ENCODE measurements at places on chromosomes 7 and 10.

DNA sequence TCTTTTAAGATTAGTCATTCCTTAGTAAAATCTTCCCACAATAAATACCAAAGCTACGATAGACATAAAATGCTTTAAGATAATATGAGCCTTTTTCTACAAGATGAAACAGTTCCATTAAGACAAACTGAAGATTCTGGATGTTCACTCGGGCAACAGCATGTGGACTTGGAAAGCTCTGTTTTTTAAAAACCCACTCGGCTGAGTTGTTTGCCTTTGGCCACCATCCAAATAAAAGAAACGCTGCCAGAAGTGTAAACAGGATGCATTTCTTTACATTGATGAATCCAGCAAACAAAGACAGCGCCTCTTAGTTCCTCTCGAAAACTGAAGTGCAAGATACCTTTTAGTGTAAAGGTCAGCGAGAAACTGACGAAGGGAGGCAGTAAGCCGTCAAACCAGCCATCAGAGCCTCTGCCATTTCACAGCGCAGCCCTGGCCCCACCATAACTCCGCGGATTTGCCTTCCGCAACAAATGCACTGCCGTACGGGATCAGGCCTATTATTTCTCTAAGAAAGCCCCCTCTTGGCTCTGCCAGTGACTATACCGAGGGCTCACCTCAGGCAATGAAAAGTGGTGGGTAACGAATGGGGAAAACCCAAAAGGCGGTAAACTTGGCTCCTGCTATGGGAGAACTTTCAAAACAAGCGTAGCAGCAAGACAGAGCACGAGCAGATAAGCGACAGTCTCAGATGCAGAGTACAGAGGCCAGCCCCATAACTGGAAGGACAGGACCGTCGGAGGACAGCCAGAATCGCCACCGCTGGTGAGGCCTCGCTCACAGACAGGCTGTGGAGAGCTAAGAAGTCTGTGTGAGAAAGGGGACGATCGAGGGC is 41.4 kb downstream of the GNA12 start:
- H3K36me3 ChIP-seq, result no peaks in the 10 kb centered on the region
- peaks cover 23% of the 10 kb centered on the region for H3K4me1 ChIP-seq
- no peaks in the 10 kb centered on the region for H3K27me3 ChIP-seq
- DNase-seq, result peak; percentile 50
- peak overlapping the region; percentile 71 for H3K27ac ChIP-seq
- H3K4me3 ChIP-seq, result no peak overlapping the region

DNA sequence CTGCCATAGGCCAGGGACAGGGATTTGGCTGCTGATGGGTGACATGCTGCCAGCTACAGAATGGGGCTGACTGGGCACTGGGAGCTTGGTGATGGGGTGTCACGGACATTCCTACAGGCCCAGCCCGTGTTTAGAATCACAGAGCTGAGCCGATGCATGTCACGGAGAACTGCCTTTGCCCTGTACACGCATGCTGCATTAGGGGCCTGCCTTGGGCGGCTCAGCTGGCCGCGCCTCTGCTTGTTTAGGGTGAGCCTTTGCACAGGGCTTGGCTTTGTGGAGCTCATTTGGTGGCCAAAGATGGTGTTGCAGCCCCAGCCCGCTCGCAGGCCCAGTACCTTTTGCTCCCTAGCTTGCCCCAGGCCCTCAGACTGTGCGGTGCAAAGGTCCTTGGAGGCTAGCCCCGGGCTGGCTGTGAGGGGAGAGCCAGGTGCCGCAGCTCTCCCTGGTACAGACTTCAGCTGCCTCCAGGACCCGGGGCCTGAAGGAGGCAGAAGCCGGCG is 108.4 kb upstream of the BTBD16 start:
- H3K4me3 ChIP-seq, result peak overlapping the region; percentile 89
- H3K27ac ChIP-seq, result peak overlapping the region; percentile 73
- no peak for DNase-seq
- peaks cover 60% of the 10 kb centered on the region for H3K4me1 ChIP-seq

GRCh38 chr7:30177965-30178364 is 43.2 kb downstream of the MTURN start:
- no peak for DNase-seq
- H3K27me3 ChIP-seq, result no peaks in the 10 kb centered on the region
- no peaks in the 10 kb centered on the region for H3K36me3 ChIP-seq
- no peak overlapping the region for H3K4me3 ChIP-seq
- H3K4me1 ChIP-seq, result peaks cover 7% of the 10 kb centered on the region

GRCh38 chr10:80421050-80421706 is 12.8 kb downstream of the PRXL2A start:
- H3K4me3 ChIP-seq, result no peak overlapping the region
- no peak for DNase-seq
- peaks cover 20% of the 10 kb centered on the region for H3K4me1 ChIP-seq

DNA sequence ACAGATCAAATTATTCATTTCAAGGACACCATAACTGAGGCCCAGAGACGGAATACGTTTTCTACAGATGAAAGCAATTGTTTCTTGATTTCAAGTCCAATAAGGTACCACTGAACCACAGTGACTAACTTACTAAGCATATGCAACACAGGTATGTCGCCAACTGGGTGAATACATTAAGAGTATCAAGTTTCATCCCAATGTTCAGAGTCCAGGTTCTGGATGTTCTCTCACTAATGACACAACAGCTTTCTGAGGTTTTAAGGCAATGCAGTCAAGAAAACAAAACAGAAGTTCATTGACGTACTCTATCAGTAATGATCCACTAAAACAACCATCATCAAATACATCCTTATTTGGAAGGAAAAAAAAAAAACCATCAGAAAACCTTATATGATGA is 35.8 kb downstream of the NSUN6 start:
- H3K36me3 ChIP-seq, result peaks cover 8% of the 10 kb centered on the region
- no peak for DNase-seq
- no peaks in the 10 kb centered on the region for H3K27me3 ChIP-seq
- no peaks in the 10 kb centered on the region for H3K4me1 ChIP-seq
- H3K27ac ChIP-seq, result no peak overlapping the region

DNA sequence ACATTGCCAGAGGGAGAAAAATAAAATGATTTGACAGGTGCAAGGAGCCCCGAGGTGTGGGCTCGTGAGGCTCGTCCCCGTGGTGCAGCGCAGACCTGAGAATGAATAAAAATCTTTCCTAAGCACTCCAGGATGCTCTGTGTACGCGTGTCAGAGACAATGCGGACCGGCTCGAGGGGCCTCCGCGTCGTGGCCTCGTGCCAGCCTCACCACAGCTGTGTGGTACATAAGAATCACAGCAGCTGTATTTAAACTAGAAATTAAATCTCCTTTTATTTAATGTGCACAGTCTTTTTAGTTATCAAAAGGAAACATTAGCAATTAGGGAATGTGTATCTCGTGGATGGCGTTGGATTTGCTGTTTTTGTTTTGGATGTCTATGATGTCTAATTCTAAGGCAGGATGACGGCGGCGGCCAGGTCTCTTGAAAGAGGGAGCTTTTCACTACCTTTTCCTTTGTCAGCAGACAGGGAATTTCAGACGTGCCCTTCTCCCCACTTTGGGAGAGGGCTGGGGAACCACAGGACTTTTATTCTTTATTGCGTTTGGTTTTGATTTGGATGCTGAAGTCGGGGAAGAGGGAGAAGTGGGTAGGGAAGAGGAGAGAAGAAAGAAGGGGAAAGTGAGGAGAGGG is 365.3 kb upstream of the SHH start:
- no peaks in the 10 kb centered on the region for H3K27me3 ChIP-seq
- H3K27ac ChIP-seq, result no peak overlapping the region
- no peaks in the 10 kb centered on the region for H3K36me3 ChIP-seq
- no peak for DNase-seq
- no peak overlapping the region for H3K4me3 ChIP-seq

DNA sequence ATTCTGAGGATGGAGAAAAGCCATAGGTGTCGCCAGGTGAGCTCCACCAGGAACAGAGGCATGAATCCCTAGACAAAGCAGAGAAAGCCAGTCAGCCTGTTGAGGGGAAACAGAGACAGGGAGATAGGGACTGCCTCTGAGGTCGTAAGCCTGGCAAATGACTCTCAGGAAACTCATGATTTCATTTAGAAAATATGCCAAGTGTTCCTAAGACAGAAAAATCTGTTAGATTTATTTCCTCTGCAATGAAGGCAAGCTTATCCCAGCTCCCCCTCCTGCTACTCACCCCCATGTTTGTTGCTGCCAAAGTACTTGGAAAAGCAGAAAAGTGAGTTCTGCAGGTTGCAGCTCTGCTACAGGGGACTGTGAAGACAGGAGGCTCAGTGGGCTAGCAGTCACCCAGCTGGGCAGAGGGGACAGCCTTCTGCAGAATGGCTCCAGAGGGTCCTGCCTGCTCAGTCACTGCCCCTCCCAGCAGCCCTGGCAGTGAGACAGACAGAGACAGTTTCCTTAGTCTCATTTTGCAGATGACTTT is 184.3 kb downstream of the ADRA2A start:
- no peaks in the 10 kb centered on the region for H3K27me3 ChIP-seq
- DNase-seq, result no peak
- H3K4me3 ChIP-seq, result no peak overlapping the region
- no peaks in the 10 kb centered on the region for H3K4me1 ChIP-seq
- H3K27ac ChIP-seq, result no peak overlapping the region
- no peaks in the 10 kb centered on the region for H3K36me3 ChIP-seq

DNA sequence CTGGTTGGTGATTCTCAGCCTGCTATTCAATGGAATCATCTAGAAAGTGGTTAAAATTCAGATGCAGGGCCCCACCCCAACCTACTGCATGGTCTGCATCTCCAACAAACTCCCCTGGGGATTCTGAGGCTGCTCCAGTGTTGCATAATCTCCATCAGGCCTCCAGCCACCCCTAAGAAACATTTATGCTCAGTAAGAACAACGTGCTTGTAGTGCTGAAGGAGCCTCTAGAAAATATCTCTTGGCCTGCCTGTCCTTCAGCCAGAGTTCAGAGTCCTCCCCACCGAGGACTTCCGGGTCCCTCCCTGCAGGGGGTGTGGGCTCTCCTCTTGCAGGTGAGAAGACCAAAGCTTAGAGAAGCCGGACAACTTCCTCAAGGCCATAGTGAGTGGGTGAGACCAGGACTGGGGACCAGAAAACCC is 159.8 kb downstream of the SH3PXD2A start:
- peaks cover 23% of the 10 kb centered on the region for H3K4me1 ChIP-seq
- H3K4me3 ChIP-seq, result no peak overlapping the region
- H3K27ac ChIP-seq, result no peak overlapping the region
- H3K27me3 ChIP-seq, result peaks cover 57% of the 10 kb centered on the region
- no peak for DNase-seq
- no peaks in the 10 kb centered on the region for H3K36me3 ChIP-seq
